ENCODE measurements at places on chromosomes 7 and 10. TPM values are rescaled to one million over a fixed set of nuclear protein-coding genes. Genes with fewer than 3 reads are reported as not detected.

AKR1C8 gene
- not detected for total RNA-seq

MMRN2 gene
- total RNA-seq, result 1.1 TPM

ODAD2 gene
- total RNA-seq, result 0.59 TPM

ERVW-1 gene
- not detected for total RNA-seq

CALML3 gene
- total RNA-seq, result not detected

CYP26A1 gene
- total RNA-seq, result not detected

GNGT1 gene
- not detected for total RNA-seq

PTPRE gene
- total RNA-seq, result 5.9 TPM

IKZF1 gene
- total RNA-seq, result under 0.01 TPM

CPED1 gene
- 37.4 TPM for total RNA-seq

LAMB1 gene
- 410 TPM for total RNA-seq

LMOD2 gene
- total RNA-seq, result not detected

SLC26A3 gene
- total RNA-seq, result not detected

FAM25C gene
- not detected for total RNA-seq

TUBGCP2 gene
- total RNA-seq, result 60.8 TPM

TUBAL3 gene
- total RNA-seq, result not detected

MSMB gene
- not detected for total RNA-seq

GRCh38 chr10:56831681-56832080 lies 470.6 kb upstream of the ZWINT start:
- DNase-seq, result no peak

- peak; percentile 46 for DNase-seq
Measured at GRCh38 chr7:42175834-42176723, 60.9 kb downstream of the GLI3 start.

GRCh38 chr7:82674268-82674667 lies 230.7 kb upstream of the CACNA2D1 start:
- no peak for DNase-seq

GRCh38 chr7:151456276-151456675 lies 16.3 kb upstream of the CRYGN start:
- DNase-seq, result no peak

- no peak for DNase-seq
Measured at GRCh38 chr10:96618653-96619052, 31.8 kb upstream of the TM9SF3 start.

- DNase-seq, result peak; percentile 91
Measured at GRCh38 chr7:76386691-76387260, 22.7 kb downstream of the SSC4D start.

- peak; percentile 60 for DNase-seq
Measured at GRCh38 chr10:60433684-60434083, 44.0 kb upstream of the ANK3 start.

DNA sequence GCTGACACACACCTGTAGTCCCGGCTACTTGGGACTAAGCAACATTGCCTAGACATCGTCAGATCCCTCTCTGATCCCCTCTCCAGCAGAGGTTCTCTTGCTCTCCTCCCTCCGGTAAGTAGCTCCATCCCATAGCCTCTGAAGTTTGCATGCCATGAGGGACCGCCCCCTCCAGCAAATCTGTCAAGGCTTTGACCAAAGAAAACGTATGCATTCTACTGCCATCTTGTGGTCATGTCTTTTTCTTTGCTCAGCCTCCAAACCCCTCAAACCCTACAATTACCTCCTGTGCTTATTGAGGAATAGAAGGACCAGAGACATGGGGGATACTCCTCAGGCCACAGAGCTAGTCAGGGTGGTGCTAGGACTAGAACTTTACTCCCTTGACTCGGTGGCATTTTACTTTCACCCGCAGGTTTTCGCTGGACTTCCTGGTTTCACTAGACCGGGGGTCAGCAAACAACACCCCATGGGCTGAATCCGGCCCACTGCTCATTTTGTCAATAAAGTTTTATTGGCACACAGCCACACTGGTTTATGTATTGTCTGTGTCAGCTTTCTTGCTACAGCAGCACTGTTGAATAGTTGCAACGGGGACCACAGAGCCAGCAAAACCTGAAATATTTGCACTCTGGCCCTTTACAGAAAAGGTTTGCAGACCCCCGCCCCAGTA lies 202.6 kb upstream of the FOXK1 start:
- DNase-seq, result peak; percentile 80

DNA sequence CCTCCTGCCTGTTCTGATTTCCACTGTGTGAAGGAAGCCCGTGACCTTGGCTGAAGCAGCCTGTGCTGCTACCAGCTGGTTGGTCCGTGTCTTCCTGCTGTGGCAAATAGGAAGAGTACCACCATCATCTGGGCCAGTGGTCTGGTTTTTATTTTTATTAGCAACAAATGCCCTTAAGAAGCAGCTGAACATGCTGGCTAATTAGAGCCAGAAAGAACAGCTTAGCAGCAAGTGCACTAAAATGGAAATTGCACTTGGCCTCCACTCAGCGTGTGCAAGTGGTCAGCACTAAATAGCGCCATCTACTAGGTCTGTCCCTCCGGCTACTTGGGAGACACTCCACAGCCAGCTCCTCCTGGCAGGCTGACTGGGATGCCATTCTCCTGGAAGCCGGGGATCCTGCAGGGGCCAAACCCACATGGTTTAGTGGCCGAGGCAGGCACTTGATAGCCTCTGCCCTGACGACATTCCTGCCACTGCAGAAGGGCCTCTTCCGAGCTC lies 690.3 kb upstream of the FOXK1 start:
- no peak for DNase-seq

DNA sequence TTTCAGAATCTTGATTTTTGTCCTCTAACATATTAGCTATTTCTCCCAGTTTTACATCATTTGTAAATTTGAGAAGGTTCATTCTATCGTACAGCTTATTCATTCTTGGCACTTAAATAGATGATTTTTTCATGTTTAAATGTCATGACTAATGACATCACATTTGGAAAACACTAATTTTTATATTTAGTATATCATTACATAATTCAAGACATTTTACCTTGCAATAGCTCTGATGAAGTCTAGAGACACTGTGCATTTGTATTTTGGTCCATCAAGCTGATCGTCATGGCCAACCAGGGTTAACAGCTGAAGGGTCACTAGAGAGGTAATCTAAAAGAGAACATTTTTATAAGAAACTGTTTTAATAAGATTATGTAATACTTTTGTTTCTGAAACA lies 71.3 kb downstream of the ORC5 start:
- DNase-seq, result no peak

DNA sequence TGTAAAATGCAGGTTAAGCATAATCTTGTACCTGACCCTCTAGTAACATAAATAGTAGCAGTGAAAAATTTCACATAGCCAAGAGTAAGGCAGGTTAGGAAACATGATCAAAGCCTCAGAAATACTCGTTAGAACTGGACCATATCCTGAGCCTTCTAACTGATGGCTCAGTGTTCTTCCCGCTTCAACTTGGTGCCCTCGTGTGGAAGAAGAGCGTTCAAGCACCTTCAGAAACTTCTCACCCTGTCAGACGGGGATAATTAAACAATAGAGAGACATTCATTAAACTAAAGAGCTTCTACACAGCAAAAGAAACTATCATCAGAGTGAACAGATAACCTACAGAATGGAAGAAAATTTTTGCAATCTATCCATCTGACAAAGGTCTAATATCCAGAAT lies 124.5 kb downstream of the MYOF start:
- no peak for DNase-seq

DNA sequence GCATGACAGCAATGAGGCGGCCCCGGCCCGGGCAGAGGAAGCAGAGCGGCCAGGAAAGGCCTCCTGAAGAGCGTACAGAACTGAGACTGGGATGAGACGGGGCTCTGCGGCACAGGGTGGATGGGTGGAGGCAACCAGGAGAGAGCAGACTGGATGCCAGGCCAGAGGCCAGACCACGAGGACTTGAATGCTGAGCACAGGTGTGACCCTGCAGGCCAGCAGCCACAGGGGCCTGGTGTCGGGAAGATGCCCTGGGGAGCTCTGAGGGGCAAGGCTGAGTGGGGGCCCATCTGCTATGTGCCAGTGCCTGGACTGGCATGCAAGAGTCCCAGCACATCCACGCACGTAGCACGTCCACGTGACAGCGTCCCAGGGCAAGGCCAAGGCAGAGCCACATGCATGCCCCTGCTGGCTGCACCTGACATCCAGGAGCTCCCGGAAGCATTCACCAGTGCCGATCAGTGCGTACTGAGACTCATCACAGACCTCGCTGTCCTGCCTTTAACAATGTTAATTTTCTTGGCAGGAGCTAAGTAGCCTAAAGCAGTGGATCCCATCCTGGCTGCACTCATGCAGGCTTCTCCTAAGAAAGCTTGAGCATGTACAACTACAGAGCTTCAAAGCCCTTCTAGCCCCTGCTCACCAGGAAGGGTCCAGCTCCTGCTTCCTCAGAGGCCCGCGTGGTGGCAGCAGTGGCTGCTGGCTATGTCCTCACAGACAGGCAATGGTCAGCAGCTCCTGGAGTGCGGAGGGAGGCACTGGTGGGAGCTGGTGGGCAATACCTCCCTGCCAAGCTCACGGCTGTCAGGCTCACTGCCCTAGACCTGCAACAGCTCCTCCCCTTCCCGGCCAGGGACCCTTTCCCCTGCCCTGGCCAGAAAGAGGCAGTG lies 18.0 kb downstream of the GRID1 start:
- peak; percentile 83 for DNase-seq

DNA sequence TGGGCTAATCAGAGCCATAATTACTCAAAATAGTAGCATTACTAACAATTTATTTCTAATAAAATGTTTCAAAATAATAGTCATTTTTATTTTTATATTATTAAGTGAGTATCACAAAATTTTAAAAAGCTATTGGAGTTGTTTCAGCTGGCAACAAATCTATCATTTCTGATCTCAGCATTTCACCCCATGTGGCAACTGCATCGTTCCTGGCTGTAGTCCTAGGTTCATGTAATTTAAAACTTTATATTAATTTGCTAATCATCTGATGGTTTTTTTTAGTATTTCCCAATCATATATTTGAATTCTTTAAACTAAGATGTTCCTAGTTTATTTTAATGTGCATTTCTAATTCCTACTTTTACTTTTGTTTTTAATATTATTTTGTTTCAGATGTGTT lies 293.0 kb upstream of the AKR1E2 start:
- no peak for DNase-seq

DNA sequence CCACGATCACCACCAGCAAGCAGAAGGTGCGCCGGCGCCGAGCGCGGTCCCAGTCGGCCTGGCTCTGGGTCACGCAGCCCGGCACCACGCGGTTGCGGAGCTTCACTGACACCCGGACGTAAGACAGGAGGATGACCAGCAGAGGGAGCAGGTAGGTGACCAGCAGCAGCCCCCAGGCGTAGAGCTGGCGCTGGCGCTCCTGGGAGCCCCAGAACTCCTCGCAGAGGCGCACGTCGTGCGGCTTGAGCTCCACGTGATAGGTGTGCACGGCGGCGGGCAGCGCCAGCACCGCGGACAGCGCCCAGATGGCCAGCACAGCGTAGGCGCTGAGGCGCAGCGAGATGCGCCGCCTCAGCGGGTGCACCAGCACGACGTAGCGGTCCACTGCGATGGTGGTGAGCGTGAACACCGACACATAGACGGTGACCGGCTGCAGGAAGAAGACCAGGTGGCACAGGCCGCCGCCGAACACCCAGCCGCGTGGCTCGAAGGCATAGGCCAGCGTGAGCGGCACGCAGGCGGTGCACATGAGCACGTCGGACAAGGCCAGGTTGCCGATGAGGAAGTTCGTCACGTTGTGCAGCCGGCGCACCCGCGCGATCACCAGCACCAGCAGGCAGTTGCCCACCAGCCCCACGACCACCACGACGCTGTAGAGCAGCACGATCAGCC lies 920 bp downstream of the PRLHR start:
- peak; percentile 91 for DNase-seq

GRCh38 chr7:76293407-76293901 lies 9.0 kb upstream of the HSPB1 start:
- peak; percentile 9 for DNase-seq

- DNase-seq, result no peak
Measured at GRCh38 chr7:144408121-144408520, 4.6 kb upstream of the NOBOX start.

- DNase-seq, result no peak
Measured at GRCh38 chr7:16711730-16712129, 41.8 kb upstream of the TSPAN13 start.

- no peak for DNase-seq
Measured at GRCh38 chr7:81460250-81461045, 309.4 kb downstream of the HGF start.

GRCh38 chr7:141375442-141375841 lies 175.8 kb upstream of the AGK start:
- DNase-seq, result peak; percentile 53

GRCh38 chr10:33402220-33403073 lies 68.0 kb upstream of the NRP1 start:
- no peak for DNase-seq

Measured in osteoblast (primary cell).